Right ventricle myocardium inferior (tissue), 1 donor: ENCODE measurements at places on chromosomes 7 and 10. TPM values are rescaled to one million over a fixed set of nuclear protein-coding genes. Genes with fewer than 3 reads are reported as not detected.

The CCDC172 gene
- not detected for total RNA-seq

The PIK3CG gene
- total RNA-seq: 2.5 TPM

The SFRP5 gene
- total RNA-seq: 2.5 TPM

The DEPP1 gene
- 33.0 TPM for total RNA-seq

The TMEM120A gene
- 109 TPM for total RNA-seq

The DPY19L1 gene
- 24.5 TPM for total RNA-seq

The ADAM8 gene
- 2.0 TPM for total RNA-seq

The SLC26A3 gene
- not detected for total RNA-seq

The AKR1C1 gene
- total RNA-seq: 39.6 TPM
